Esophagus mucosa (tissue), 1 donor: ENCODE measurements at places on chromosomes 7 and 10. TPM values are rescaled to one million over a fixed set of nuclear protein-coding genes. Genes with fewer than 3 reads are reported as not detected.

NUTM2A gene
- total RNA-seq: 0.40 TPM

PRSS1 gene
- total RNA-seq: not detected

PRKAR2B gene
- total RNA-seq: 1.2 TPM

RBM20 gene
- 3.1 TPM for total RNA-seq

TAS2R5 gene
- total RNA-seq: 1.0 TPM

ADAM22 gene
- 0.24 TPM for total RNA-seq
